Hepatocyte (in vitro differentiated cells): ENCODE measurements at places on chromosomes 1 and 21. TPM values are rescaled to one million over a fixed set of nuclear protein-coding genes. Genes with fewer than 3 reads are reported as not detected.
A peak's percentile ranks its signal among the peaks of the same experiment; 100 is the strongest.

Gene CNR2
- not detected in 2 replicates for total RNA-seq

Gene OR2G3
- not detected in 2 replicates for total RNA-seq

Gene OR6K3
- total RNA-seq: not detected in 2 replicates

Gene ANGPTL1
- 63.6 and 68.8 TPM in 2 replicates for total RNA-seq

Gene ANP32E
- 18.2 and 26.1 TPM in 2 replicates for total RNA-seq

Gene OLFML3
- 441 and 460 TPM in 2 replicates for total RNA-seq

Gene CXADR
- total RNA-seq: 88.9 and 93.4 TPM in 2 replicates

Gene RIPK4
- 19.7 and 32.8 TPM in 2 replicates for total RNA-seq

DNA sequence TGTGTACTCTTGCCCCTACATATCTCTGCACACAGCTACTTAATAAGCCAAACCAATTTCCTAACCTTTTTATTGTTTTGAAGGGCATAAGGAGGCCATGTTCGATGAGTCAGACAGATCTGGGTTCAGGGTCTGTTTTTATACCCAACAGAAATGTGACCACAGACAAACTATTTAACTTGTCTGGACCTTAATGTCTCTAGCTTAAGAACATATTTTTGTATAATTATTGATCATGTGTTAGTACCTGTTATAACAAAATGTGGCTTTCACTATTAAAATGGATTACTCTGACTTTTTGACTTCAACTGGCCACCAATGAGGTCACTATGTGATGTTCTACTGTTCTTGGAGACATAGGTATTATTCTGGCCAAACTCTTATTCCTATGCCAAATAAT lies 507.8 kb upstream of the USP24 start:
- DNase-seq: no peak

DNA sequence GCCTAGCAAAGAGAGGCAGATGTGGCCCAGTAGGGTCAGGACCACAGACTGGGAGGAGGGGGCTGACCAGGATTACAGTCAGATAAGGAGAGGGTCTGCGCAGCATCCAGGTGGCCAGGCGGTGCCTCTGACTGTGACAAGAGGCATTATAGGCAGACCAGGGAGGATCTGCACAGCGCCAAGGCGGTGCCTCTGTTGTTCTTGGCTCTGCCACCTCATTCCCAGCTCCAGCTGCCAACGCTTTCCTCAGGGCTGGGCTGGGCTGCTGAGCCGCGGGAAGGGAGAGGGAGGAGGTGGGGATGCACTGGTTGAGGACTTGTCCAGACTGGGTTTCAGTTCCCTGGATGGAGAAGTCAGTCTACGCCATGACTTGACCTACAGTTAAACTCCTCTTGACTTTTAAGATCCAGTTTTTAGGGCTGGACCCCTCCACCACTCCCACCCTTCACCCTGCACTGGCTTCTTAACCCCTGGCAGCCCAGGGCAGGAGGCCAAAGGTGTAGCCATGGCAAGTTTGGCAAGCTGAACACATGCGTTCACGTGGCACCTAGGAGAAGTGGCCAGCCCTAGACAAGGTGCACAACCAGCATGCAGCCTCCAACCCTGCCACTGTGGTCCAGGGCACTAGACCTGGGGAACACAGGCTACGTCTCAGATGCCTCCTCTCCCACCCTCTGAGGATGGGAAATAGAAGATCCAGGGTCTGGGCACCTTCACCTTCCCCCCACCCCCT lies 4.5 kb upstream of the CRABP2 start:
- DNase-seq: peak; percentile 59

- DNase-seq: no peak
Observed at GRCh38 chr21:37842163-37842919, 73.9 kb downstream of the KCNJ6 start.

DNA sequence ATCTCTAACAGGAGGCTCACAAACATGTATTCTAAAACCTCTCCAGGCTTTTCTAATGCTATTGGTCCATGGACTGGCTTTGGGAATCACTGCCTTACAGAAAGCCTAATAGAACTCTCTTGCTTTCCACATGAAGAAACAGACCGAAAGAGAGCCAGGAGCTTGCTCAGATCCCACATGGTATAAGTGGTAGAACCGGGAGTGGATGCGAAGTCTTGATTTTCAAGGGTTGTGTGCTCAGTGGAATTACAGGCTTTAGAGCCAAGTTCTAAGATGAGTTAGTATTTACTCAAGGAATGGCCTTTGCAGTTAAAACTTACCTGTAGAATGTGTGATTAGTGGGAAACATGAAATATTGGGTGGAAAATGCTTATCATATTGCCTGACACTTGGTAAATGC lies 54.3 kb upstream of the HSD17B7 start:
- no peak for DNase-seq

DNA sequence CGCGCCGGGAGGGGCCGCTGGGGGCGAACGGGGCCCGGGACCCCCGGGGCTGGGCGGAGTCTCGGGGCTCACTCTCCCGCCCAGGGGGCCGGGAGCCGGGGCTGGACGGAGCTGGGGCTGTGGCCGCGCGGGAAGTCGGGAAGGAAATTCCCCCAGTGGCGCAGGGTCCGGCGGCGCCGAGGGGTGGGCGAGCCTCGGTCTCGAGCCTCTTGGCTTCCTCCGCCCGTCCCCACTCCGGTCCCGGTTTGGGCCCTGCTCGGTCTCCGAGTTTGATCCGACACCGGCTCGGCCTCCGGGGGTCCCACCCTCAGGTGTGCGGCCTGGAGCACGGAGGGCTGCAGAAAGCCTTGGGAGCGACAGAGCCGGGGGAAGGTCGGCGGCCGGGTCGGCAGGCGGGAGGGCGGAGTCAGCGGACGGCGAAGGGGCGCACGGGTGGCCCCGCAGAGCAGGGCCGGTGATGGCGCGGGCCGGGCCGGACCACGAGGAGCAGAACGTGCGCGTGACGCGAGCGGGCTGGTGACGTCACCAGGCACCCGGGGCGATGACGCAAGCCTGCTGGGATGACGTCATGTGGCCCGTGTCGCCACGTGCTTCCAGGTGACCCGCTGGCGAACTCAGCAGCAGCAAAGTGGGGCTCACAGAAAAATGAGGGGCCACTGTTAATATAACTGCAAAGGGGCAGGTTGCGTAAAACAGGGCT lies 610 bp upstream of the HES4 start:
- peak; percentile 93 for DNase-seq

GRCh38 chr1:99326215-99326949 lies 62.1 kb downstream of the PLPPR4 start:
- DNase-seq: no peak

DNA sequence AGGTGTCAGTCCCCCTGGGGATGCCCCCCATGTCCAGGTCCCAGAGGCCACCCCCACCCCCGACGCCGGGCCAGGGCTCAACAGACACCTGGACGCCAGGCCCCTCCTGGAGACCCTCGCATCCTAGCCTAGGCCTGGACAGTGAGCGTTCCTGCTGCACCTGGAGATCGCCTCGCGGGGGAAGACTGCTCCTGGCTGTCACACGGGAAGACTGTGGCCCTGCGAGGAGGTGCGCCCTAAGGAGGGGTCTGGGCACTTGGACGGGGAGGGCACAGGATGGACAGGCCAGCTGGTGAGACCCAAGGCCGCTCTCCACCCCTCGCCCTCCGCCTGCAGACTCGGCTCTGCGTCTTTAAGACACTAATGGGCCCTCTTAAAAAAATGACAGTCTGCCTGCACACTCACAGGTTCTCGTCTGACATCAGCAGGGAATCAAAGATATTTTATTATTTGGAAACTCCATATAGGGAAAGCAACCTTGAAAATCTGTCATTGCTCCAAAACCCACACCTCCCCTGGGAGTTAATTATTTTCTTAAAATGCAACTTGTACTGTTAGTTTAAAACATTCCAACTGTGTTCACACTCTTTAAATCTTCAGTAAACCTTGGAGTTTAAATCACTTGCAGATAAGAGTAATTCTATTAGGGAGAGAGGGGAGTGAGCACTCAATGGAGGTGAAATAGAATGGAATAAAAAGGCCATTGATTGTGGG lies 45.6 kb upstream of the ACTRT2 start:
- DNase-seq: no peak

- DNase-seq: no peak
Observed at GRCh38 chr1:8363767-8364301, 45.9 kb downstream of the SLC45A1 start.

- DNase-seq: no peak
Observed at GRCh38 chr1:80917225-80917624, 883.5 kb upstream of the ADGRL2 start.

GRCh38 chr1:224192082-224192788 lies 9.2 kb downstream of the DEGS1 start:
- DNase-seq: no peak

GRCh38 chr1:19432943-19433718 lies 52.2 kb downstream of the CAPZB start:
- DNase-seq: peak; percentile 36

DNA sequence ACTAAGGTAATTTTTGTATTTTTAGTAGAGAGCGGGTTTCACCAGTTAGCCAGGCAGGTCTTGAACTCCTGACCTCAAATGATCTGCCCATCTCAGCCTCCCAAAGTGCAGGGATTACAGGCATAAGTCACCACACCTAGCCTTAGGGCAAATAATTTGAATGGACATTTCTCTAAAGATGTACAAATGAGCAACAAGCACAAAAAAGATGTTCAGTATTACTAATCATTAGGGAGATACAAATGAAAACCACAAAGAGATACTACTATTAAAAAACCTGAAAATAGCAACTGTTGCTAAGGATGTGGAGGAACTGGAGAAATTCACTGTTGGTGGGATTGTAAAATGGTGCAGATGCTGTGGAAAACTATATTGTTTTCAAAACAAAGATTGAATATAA lies 79.1 kb downstream of the GABPA start:
- no peak for DNase-seq
